Stimulated activated CD8-positive, alpha-beta memory T cell treated with anti-CD3 and anti-CD28 coated beads, Interleukin-4, amount 100 ng/mL, for 4 hours (primary cell): ENCODE measurements at places on chromosomes 2 and 18.

GRCh38 chr2:229582151-229582550 lies 132.2 kb downstream of the DNER start:
- no peak for DNase-seq

DNA sequence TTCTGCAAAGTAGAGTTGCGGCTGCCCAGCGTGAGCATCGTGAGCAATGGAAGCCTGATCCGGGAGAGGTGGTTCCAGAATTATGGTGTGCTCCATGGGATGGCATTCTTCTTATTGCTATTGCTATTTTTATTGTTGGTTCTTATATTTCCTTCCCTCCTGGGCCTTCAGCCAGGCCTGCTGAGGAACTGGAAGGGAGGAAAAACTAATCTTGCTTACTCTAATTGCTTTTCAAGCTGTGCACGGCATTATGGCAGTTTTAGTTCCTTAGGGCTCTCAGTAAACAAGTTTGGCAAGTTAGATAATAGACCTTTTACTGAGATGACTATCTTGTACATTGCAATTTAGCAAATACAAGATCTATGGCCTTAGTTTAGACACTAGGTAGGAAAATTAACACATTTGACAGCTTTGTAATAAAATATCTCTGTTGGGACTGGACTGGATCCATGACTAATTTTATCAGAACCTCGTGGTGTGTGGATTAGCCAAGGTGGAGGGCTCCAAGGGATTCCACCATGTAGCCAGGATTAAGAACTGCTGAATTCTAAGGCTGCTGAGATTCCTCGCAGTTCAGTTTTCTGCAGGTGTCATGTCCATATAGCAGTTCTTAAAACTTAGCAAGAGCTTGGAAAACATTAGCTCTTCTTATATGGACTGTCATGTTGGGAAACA lies 6.0 kb downstream of the RSAD2 start:
- no peak for DNase-seq

- no peak for DNase-seq
These were observed 92.6 kb downstream of the ZNF385B start for GRCh38 chr2:179768765-179769164.

- no peak for DNase-seq
These were observed 8.1 kb downstream of the CYBRD1 start for GRCh38 chr2:171530378-171530777.

GRCh38 chr2:70534183-70534836 lies 19.3 kb downstream of the TGFA start:
- DNase-seq: no peak

- no peak for DNase-seq
These were observed 118.9 kb downstream of the CCDC102B start for GRCh38 chr18:68916734-68917133.

DNA sequence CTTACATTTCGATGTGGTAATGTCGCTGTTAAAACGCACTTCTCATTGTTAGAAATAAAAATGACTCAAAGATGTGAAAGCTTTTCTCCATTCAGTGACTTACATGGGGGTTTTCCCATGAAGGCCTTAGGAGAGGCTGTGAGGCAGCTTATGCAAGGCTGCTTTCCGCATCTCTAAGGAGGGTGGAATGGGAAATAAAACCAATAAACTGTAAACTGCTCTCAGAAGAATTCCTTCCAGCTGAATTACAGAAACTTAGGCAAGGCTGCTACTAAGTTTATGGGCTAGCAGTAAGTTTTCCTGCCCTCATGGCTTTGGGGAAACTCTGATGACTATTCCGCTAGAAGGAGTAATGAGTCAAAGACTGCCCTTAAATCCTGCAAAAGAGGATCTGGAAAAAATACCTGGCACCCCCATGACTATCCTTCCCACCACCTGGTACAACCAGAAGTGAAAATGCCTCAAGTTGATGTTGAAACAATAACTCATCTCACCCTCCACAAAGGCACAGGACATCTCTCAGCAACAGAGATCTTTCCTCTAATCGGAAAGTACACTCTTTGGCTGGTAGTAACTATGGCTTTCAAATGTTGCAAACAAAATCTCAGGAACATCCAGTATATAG lies 97.7 kb upstream of the SMAD7 start:
- no peak for DNase-seq

DNA sequence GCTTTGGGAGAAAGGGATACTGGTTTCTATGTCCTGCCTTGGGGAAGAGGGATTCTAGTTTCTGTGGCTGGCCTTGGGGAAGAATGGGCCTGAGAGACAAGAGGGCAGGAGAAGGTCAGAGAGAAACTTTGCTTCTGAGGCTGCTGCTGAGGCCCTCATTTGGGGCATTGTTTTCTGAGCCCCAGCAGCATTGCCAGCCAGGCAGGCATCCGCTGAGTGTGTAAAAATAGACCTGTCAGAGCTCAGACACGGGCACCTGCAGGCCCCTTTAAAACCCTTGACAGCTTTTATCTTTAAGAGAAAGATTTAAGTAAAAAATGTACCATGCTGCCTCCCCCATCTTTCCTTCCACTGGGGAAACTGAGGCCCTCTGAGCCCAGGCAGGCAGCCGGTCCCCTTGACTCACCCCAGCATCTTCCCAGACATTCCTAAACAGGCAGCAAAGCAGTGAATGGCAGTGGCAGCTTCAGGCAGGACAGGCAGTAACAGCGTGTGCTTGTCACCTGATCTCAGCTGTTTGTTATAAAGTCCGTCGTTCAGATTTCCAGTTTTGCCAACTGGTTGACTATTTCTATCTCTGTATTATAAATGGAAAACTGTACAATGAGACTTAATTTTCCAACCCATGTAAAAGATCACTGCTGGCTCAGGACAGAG lies 27.6 kb downstream of the MLPH start:
- DNase-seq: no peak

- DNase-seq: peak; percentile 37
These were observed at the start of gene ROCK2 for GRCh38 chr2:11344342-11344955. ROCK2 (minus strand) TSS chr2:11344636; CDS start chr2:11344136, 500 bp downstream.

DNA sequence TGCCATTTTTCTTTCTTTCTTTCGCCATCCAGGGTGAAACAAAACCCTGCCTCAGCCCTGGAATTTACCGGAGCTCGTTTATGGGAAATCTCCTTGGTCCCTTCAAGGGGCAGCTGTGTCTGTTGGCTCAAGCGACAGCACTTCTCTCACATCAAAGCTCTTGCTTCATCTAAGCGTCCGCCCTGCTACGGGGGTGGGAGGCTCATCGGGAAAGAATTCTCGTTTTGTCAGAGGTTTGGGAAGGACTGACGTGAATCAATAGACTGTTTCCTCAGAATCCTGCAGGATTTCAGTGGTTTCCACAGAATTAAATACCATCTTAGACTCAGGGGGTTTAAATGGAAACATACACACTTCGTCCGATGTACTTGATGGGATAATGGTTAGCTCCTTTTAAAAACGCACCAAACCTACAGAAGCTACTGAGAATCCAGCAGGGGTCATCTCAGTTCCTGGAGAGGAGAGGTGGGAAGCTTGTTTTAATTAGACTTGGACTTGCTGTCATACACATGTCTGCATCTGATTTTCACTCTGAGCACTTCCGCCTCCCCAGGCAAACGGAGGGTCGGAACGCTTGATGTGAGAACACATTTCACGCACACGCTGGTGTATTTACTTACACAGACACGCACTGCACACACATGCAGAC lies 91.6 kb downstream of the ASB1 start:
- DNase-seq: no peak

GRCh38 chr18:52310651-52311050 lies 29.3 kb upstream of the DCC start:
- DNase-seq: no peak

DNA sequence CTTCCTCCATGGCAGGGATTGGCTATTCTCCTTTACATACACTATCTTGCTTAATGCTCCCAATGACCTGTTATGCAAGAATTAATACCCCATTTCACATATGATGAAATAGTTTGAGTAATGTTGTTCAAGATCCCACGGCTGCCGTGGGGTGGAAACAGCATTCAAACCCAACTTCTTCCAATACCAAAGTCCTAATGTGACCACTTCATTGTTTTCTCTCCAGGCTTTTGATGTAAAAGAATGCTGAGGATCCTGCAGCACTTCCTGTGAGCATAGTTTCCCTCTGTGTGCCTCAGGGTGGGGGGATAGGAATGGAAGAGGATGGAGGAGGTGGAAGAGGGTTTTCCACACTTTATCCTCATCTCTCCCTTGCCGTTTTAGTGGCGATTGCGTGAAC lies 199.4 kb downstream of the IRS1 start:
- DNase-seq: no peak
